ENCODE measurements at places on chromosomes 3 and 15. TPM values are rescaled to one million over a fixed set of nuclear protein-coding genes. Genes with fewer than 3 reads are reported as not detected.

Gene NUP210
- total RNA-seq = 3.9 TPM

Gene MRPS22
- 87.3 TPM for total RNA-seq

Gene FSTL1
- total RNA-seq = 186 TPM

Gene SSUH2
- total RNA-seq = 0.57 TPM

Gene FAM227B
- 15.6 TPM for total RNA-seq

Gene ERICH6
- not detected for total RNA-seq
